ENCODE measurements at places on chromosomes 3 and 15.
A peak's percentile ranks its signal among the peaks of the same experiment; 100 is the strongest.

GRCh38 chr15:77180270-77180669 lies 109.4 kb upstream of the TSPAN3 start:
- no peak for DNase-seq

DNA sequence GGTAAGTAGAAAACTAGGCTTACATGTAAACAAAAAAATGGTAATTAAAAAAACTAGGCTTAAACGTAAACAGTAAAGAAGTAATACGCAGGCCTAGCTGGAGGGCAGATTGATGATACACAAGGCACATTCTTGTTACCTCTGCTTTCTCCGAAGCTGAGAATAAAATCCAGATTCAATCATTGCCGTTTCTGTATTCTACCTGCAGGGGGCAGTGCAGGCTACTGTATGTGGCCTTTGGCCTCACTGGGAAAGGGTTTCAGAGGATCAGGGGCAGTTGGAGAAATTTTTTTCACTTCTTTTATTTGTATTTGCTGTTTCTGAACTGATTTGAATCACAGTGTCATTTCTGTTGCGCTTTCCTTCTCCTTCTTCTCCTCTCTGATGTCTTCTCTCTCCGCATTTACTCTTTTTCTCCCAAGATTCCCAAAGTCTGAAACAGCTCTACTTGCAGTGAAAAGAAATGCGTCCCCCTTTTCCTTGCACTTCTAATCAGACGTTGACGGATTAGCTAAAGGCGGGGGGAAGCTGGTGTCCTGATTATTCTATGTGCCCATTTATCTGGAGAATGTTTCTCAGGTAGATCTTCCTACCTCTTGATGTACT lies 67.1 kb upstream of the MCTP2 start:
- DNase-seq, result peak; percentile 90

- DNase-seq, result peak; percentile 71
These were observed 259.2 kb downstream of the CPNE4 start for GRCh38 chr3:131775650-131776049.

- peak; percentile 51 for DNase-seq
These were observed 421.4 kb downstream of the SHQ1 start for GRCh38 chr3:72426618-72427397.
